Epithelial cell of prostate (primary cell): ENCODE measurements at places on chromosomes 16 and 17.

DNA sequence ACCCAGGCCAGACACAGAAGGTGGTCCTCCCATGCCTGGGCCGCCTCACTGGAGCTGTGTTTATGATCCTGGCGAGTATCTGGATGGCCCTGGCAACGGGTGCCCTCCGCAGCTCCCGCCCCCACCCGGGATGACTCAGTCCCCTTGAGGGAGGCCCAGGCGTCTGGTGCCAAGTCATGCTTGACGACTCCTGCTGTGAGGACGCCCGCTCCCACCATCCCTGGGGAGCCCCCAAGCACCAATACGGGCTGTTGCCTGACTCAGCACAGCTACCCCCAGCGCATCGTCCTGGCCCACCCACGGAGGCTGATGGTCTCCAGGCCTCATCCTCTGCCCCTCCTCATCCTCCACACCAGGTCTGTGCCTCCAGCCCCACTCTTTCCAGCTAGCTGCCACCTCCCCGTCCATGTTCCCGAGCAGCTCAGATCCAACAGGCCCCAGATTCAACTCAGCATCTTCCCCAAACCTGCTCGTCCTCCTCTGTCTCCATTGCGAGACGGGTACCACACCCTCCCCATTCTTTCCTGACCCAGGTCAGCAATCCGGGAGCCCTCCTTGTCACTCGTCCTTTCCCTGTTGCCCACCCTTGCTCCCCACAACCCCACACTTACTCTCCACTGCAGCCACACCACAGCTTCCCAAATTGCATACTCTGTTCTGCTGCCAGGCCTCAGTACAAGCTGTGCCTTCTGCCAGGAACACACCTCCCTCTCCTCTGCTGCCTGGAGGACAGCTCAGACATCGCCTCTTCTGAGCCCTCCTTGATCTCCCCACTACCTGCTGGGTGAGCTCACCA, 2.6 kb downstream of the CAMKK1 start:
- DNase-seq: peak; percentile 29

GRCh38 chr17:72446525-72447250, 325.9 kb downstream of the SOX9 start:
- DNase-seq: no peak

DNA sequence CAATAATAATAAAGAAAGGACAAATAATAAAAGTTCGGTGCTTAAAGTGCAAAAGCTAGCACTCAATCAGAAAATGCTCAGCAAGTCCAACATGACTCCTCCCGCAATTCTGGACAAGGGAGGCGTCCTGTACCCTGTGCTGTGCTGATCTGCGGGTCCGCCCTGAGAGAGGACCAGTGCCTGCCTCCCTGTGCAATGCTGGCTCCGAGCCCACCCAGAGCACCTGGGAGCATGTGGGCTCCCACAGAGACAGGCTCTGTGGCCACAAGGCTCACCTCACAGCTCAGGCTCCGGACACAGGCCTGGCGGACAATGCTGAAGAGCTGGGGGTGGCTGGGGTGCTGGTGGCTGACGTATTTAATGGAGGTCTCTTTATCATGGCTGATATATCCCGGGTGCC, 11.1 kb downstream of the FLCN start:
- no peak for DNase-seq

DNA sequence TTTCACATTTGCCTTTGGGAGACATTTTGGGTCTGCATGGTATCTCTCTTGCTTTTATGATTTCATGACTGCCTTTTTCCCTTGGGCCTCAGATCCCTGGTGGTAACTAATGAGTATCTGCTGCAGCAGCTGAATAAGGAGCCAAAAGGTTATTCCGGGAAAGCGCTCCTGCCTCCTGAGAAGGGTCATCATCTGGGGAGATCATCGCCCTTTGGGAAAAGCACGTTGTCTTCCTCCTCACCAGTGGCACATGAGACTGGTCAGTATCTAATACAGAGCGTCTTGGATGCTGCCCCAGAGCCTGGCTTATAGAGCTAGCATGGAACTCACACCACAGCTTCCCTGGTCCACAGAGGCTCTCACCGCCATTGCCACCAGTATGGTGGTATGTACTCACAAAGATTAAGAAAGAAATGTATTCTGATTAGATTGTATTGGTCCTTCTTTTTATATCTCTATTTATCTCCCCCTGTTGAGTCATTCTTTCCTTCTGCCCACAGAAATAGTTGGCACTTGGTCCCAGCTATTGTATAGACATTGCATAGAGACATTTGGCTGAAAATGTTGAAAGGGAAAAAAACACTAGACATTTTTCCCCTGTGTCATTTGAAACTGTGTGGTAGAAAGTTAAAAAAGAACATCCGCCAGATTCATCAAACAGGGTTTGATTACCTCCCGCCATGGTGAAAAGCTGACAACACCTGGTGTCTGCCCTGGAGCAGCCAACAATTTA, 8.4 kb downstream of the TPPP3 start:
- no peak for DNase-seq

DNA sequence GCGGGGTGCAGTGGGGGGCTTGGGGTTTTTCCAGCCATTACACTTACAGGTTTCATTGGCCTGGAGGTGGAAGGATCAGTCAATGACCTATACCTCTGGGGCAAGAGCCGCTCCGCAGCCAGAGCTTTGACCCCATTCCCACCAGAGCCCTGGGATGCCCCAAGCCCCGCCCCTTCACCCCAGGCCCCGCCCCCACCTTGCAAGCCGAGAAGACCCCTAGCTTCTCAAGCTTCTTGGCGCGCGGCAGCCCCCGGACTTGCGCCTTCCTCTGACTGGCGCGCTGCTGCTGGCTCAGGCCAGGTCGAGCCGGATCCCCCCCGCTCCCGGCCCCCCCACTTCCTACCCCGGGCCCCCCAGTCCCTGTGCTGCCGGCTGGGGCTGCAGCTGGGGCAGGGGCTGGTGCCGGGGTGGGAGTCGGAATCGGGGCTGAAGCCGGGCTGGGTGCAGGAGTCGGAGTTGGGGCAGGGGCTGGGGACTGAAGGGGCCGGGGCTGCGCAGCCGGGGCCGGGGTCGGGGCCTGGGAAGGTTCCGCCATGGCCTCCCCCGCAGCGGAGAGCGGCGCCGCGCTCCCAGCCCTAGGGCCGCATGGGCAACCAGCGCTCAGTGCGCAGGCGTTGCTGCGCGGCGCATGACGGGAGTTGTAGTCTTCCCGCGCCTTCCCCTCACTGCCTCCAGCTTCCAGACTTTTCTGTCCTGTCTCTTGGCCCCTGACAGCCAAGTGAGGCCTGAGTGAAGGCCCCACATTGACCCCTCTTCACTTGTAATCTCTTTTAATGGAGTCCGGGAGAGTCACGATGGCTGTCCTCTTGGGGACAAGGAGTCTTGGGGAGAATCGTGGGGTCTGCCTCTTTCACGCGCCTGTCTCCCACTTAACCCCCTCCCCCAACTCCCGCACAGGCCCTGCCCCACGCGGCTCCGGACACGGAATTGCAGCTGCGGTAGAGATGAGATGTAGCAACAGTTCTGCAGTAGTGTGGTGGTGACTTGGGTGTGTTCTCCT, at the start of gene KAT2A:
Gene KAT2A (minus strand): TSS at position 598 of the 1,000 bp plus-strand sequence. CDS start 63 bp downstream, at position 535.
- no peak for DNase-seq

GRCh38 chr17:70127221-70127873, 42.0 kb upstream of the KCNJ2 start:
- no peak for DNase-seq
